ENCODE measurements at places on chromosomes 4 and X.

DNA sequence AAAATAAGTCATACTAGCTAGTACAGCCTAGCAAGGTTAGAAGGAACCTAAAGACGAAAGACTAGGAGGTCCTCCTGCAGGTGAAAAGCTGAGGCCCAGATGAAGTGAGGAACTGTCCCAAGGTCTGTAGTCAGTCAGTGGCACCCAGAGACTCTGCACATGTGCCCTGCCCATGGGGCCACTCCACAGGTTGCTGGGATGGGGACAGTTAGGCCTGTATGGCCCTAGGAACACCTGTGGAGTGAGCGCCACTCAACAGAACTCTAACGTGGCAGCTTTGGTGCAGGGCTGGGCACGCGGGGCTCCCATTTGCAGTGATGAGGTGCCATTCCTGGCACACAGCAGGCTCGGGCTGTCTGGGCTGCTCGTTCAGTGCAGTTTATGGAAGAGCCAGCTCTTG, 14.8 kb downstream of the ZNF185 start:
- DNase-seq, result no peak

GRCh38 chr4:130186931-130187330, 1091.0 kb downstream of the C4orf33 start:
- no peak for DNase-seq

- no peak for DNase-seq
These were observed 173.0 kb downstream of the RBM46 start for GRCh38 chr4:154954117-154954516.

GRCh38 chr4:147076179-147076578, 130.5 kb upstream of the TTC29 start:
- DNase-seq, result no peak

DNA sequence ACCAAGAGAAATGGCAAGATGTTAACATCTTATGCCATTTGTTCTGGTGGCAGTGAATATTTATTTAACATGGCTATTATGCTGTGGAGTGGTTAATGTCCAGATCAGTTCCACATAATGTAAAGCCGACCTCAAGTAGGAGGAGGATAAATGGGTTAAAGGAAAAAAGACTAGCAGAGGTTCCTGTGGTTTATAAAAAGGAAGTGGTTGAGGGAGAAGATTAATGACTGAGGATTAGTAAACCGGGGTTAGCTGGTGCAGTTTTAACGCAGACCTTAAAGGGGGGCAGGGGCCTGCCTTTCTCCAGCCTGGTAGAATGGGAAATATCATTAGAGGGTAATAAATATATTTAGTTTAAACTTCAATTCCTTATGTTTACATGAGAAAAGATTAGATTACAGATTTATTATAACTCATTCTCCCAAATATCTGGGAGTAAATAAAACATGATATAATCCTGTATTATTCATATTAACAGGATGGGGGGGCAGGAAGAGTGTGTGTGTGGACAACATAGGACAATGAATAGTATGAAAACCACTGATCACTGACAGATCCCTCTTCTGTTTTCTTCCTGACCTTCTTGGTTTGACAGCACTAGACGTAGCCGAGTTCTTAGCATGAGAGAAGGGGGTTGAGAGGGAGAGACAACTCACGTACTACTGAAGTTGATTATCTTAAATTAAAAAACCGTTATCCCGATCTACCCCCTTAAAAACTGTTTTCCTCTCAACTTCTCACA, 124.1 kb upstream of the LIMCH1 start:
- no peak for DNase-seq

DNA sequence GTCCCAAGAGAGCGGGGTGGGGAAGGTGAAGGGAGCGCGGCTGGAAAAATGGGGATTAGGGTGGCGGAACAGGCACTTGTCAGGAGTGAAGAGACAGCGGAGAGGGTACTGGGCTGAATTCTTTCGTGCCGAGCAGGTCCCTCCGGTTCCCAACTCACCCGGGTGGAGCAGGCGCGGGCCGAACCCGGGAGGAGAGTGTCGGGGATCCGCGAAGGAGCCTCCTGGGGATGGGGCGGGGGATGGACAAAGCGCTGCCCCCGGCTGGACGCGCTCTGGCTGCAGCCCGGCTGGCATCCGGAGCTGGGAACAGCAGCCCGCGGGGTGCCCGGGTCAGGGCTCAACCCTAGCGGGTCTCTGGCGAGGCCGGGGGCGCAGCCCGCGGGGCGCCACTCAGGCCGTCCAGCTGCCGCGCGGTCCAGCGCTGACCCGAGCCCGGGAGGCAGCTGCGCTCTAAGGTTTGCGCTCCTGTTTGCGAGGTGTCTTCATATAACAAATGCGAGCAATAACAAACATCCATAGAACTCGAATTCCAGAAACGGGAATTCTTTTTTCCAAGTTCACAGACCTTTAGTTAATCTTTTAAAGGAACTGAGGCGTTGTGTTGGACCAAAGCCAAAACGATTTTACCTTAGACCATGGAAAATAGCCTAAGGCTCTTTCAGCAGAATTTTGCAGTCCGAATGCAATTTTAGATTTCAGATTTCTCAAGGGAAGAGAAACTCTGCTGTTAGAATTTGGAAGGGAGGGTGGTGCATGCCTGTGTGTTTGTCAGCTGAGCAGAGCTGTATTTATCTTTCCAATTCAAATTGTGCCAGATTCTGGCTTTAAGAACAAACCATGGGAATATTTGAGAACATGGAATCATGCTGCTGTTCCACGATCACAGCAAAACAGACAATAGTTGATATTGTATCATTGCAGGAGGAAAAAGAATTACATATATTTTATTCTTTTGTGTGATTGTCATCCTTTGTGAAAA, 744 bp downstream of the NPY5R start:
- DNase-seq, result no peak

GRCh38 chr4:184424993-184425758, 49.2 kb downstream of the IRF2 start:
- no peak for DNase-seq

DNA sequence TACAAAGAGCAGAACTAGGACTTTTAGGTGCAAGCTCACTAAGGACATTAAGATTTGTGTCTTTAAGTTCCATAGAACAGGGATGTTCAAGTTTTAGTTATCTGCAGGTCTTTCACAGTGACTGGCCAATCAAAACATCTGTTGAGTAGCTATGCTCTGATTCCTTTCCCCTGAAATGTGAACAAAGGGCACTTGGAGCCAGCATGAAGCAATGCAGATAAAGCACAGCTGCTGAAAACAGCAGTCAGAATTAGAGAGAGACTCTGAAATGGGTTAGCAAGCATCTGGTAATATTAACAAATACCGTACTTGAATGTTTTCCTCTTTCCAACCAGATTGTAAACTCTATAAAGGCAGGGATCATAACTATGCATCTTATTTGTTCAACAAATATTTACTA, 276.9 kb downstream of the RAB28 start:
- DNase-seq, result no peak

GRCh38 chrX:116238093-116238492, 67.5 kb downstream of the AGTR2 start:
- DNase-seq, result no peak

GRCh38 chrX:40003428-40004245, 94.1 kb downstream of the BCOR start:
- DNase-seq, result no peak

Data from central memory CD4-positive, alpha-beta T cell (primary cell).